Stimulated activated CD4-positive, alpha-beta T cell treated with anti-CD3 and anti-CD28 coated beads, Interleukin-1b, Interleukin-23, amount 100 ng/mL, for 1 hour (primary cell): ENCODE measurements at places on chromosomes 7 and 10.
A peak's percentile ranks its signal among the peaks of the same experiment; 100 is the strongest.

- peak; percentile 27 for DNase-seq
These were observed 32.2 kb upstream of the TMEM72 start for GRCh38 chr10:44878706-44879530.

GRCh38 chr7:151275813-151276577 is 27.5 kb upstream of the SMARCD3 start:
- no peak for DNase-seq

DNA sequence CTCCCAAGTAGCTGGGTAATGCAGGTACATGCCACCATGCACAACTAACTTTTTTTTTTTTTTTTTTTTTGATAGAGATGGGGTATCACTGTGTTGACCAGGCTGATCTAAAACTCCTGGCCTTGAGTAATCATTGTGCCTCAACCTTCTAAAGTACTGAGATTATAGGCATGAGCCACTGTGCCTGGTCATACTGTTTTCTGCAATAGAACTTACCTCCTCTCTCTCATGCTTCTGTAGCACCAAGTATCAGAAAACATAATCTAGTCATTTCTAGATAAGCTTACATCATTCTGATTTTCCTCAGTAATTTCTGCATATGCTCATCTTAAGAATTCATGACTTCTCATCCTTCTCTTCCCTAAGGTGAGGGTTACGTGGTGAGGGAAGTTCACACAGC is 210.0 kb downstream of the IMMP2L start:
- DNase-seq, result no peak

- no peak for DNase-seq
These were observed 124.4 kb upstream of the C7orf33 start for GRCh38 chr7:148466120-148466519.

GRCh38 chr7:73645643-73646174 is 21.4 kb upstream of the MLXIPL start:
- no peak for DNase-seq

DNA sequence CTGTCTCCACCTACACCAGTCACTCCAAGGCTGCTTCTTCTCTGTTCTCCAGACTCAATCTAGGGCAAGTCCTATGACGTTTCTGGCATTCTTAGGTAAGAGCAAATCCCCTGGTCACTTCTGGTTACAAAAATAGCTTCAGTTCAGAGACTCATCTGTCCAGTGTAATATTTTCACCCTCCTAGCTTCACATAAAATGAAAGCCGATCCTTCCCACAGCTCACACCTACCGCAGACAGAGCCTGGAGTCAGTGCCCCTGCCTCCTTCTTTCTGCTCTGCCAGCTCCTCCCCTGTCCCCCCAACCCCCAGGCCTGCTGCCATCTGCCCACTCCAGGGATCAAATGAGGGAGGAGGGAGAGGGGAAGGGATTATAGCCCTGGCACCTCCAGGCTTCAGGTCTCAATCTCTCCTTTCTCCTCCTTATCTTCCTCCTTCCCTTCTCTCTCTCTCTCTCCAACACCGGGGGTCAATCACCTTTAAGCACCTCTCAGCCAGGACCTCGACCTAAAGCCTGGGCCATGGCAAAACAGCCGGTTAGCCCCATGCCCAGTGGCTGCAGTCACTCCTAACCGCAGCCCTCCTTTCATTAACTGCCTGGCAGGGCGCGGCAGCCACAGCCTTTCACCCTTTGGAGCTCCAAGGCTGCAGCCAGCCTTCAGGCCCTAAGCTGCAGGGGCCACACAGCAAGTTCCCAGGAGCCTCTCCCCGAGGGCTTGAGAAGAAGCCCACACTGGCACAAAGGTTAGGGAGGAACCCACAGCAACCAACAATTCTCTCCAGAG is 292.6 kb upstream of the MGMT start:
- no peak for DNase-seq
